NCI-H510A treated with DMSO at 0.1 percent for 48 hours (cell line): ENCODE measurements at places on chromosomes 7 and 10.

GRCh38 chr10:100803492-100803891 is 58.1 kb downstream of the PAX2 start:
- no peak for DNase-seq

DNA sequence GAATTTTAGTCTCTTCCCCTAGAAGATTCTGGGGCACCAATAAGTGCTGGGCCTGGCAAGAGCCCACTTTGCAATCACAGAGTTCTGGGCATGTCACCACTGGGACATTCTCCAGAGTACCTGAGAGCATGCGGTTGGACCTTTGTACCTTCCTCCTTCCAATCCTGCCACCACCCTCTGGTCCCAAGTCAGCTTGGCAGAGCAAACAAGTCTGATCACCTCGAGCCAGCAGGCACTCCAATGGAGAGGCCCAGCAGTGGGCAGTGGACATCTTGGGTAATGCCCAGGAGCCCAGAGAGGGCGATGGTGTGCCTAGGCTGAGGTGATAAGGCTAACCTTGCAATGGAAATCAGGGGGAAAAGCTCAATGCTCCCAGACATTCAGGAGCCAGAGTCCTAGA is 43.4 kb downstream of the SH3PXD2A start:
- DNase-seq: no peak

GRCh38 chr10:63268149-63268797 is 135.1 kb downstream of the NRBF2 start:
- DNase-seq: no peak

DNA sequence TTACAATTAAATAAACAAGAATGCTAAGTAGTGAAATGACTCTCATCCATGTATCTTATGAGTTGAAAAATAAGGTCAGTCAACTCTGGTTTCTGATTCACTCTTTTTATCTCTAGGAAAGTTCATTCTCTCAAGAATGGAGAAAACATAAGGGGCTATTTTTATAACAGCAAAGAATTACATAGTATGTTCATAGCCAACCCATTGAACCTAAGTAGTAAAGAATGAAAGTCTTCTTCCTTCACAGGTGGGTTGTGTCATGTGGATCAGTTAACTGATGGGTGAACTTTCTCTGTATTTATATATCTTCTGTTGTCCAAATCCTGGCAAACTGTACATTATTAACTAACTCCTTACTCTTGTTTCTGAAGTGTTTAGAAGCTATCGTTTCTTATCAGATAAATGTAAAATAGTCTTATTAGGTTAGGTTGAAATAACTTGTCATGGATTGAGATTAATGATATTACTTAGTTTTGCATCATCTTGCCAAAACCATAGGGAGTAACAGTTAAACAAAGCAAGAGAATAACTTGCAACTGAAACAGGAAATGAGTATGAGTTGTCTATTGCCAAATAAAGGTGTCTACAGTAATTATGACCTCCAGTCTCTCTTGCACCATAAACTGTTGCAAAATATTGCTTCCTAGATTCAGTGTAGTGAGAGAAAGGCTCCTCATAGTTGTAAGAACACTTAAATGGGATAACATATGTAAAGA is 86.8 kb downstream of the ANKRD7 start:
- DNase-seq: no peak

DNA sequence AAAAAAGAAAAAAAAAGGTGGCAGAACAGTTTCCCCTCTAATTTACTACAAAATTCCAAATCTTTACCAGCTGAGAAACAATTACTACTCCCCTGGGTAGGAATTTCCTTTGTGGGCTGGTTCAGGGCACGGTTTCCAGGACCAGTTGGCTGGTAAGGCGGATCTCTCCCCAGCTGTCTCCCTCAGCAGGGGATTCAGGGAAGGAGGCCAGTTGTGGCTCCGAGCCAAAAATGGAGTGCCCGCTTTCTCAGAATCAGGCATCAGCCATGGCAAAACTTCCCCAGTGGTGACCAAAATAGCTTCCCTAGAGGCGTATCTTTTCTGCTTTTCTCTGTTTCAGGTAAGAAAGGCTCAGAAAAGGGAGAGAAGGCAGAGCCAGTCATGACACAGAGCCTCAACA is 91.2 kb downstream of the ZNF22 start:
- DNase-seq: peak; percentile 0

DNA sequence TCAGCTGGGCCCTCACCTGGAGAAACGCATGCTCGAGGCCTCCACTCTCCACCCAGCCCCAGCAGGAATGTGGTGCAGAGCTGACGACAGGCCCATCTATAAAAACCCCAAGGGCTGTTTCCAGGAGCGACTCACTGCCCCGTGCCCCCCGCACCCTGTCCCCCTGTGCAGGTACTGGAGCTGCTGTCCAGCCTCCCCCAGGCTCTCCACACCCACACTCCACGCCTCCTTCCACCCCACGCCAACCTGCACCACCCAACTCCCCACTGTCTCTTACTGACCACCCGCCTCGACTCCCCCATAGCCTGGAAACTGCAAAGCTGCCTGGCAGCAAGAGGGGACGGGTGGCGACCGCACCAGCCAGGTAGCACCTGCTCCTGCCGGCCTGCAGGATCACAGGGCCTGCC is 43.3 kb downstream of the DIP2C start:
- DNase-seq: no peak

GRCh38 chr7:69656890-69657289 is 58.6 kb downstream of the AUTS2 start:
- no peak for DNase-seq

DNA sequence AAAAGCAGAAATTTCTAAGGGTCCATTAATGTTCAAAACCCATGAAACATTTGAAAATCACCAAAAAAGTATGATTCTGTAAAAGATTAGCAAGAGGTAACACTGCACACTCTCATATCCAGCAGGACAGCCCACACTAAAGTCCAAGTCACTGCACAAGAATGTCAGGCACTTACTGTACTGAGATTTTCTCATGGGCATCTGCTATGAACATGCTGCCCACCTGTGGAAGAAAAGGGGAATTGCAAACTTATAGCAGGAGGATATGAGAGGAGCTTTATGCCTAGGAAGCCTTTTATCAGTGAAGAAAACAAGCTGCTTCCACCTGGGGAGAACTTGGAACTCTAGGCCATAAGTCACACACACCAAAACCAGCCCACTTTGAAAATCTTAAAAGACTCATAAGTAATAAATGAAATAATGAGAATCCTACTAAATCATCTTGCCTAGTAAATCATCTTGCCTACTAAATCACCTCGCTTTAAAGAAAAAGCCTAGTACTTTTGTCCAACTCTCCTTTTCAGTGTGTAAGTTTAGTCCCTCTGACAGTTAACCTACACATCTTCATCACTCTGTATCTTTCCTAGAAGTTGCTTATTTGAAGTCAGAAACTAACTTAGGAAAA is 46.1 kb downstream of the ARMH3 start:
- peak; percentile 81 for DNase-seq

DNA sequence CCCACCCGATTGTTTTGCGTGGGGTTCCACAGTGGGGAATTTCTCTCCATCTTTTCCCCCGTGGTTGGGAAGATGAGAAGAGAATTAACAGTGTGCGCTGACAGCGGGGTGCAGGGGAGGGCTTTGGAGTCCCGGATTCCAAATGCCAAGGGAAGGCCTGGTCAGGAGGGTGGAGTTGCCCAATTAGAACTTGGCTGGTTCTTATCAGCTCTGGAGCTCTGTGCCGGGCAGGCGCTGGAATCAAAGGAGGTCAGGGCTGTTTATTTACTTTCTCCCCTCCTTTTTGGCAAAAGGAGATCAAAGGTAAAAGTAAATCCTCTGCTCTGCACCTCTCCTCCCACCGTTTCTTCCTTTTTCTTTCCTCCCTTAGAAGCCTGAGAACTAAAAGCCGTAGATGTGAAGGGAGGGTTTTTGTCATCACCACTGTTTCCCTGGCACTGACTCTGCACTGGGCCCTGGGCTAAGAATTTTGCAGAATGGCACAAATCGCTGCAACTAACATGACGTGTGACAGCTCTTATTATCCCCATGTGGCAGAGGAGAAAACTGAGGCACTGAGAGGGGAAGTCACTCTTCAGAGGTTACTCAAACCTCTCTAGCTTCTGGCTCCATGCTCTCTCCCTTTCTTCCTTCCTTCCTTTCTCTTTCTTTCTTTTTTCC is 95.2 kb upstream of the ZNF716 start:
- DNase-seq: no peak

GRCh38 chr10:79404231-79404609 is 41.2 kb downstream of the ZCCHC24 start:
- no peak for DNase-seq

- DNase-seq: no peak
Measured at GRCh38 chr7:636396-636795, 90.1 kb upstream of the DNAAF5 start.

- no peak for DNase-seq
Measured at GRCh38 chr7:69878591-69878990, 280.3 kb downstream of the AUTS2 start.

- DNase-seq: peak; percentile 63
Measured at GRCh38 chr10:329361-330099, 194.3 kb downstream of the ZMYND11 start.

- no peak for DNase-seq
Measured at GRCh38 chr7:8536431-8536830, 103.0 kb downstream of the NXPH1 start.

DNA sequence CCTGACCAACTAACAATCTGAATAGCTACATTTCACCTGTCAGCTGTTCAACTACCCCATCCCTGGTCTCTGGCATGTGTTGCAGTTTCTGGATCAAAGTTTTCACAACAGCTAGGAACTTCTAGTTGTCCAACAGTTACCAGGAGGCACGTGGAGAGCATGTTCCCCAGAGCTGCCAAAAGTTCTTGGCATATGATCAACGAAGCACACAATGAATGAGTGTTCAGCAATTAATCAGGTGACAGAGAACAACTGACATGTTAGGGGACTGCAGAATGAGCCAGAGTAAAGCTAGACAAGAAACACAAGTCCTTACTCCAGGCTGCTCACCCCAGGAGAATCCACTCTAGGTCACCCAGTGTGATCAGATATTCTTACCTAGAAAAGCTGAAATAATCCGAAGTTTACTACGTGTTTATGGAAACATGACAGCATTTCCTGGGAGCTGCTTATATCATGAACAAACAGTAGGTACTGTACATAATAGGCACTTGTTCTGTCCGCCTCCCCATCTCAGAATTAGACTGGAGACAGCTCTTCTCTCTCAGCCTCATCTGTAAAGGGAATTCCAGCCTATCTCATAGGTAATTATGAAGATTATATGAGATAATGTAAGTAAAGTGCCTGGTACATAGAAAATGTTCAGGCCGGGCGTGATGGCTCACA is 50.6 kb downstream of the ZNF438 start:
- DNase-seq: no peak

- DNase-seq: no peak
Measured at GRCh38 chr7:489876-490275, 29.8 kb downstream of the PDGFA start.

DNA sequence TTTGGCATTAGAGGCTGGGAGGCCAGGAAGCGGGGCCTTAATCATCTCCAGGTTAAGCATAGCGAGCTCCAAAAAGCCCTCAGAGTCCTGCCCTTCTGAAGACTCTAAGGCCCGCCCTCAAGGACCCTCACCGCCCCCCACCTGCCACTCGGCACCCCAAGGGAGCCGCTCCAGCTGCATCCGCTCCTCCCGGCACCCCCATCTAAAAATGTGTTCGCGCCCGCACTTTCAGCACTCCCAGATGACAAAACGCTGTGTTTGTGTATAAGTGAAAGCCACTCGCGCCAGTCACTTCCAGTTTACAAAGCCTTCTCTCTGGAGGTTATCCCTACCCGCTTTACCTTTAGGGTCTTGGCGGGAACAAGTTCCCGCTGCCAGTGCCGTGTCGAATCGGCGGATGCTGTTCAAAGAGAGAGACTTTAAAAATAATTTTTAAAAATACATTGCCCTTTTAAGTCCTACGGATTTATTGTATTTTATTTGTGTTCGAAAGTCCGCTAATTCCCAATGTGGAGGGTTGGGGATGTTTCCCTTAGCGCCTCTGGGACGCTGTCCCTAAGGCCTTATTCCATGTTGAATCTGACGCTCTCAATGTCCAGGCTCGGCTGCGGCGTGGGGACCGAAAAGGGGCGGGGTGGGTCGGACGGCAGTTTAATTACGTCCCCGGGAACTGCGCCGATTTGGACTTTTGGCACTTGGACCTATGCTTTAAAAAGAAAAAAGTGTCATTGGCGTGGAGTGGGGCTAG is at the start of the genes DCLRE1A and NHLRC2:
Gene DCLRE1A, minus strand, starts transcription at position 70 of the 748 bp plus-strand sequence. CDS start 900 bp downstream, outside the sequence.
Gene NHLRC2, plus strand, starts transcription at position 649 of the 748 bp plus-strand sequence. CDS start 212 bp downstream, outside the sequence.
- DNase-seq: peak; percentile 90

- DNase-seq: peak; percentile 16
Measured at GRCh38 chr10:70355051-70356021, 27.1 kb downstream of the LRRC20 start.

- DNase-seq: no peak
Measured at GRCh38 chr10:92972066-92972870, 88.3 kb upstream of the CYP26C1 start.
